NCI-H524 treated with DMSO at 0.1 percent for 48 hours (cell line): ENCODE measurements at places on chromosomes 5 and 9.

- DNase-seq, result no peak
Observed at GRCh38 chr9:28059192-28059591, 485.9 kb upstream of the C9orf72 start.

DNA sequence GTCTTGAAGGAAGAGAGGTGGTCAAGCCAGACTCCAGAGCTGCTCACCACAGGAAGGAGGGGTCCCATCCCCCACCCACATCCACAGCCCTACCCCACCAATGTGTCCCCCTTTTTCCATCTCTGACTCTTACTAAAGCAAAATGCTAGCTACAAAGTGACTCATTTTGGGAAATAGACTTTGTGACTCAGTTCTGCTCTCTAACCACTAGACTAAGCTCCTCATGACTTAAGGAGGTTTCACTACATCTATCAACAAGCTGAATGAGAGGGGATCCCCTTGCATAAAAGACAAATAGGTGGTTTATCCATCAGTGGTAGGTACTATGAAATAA, 35.1 kb upstream of the ADRB2 start:
- DNase-seq, result no peak

- DNase-seq, result no peak
Observed at GRCh38 chr5:100516285-100516684, 18.9 kb upstream of the FAM174A start.

DNA sequence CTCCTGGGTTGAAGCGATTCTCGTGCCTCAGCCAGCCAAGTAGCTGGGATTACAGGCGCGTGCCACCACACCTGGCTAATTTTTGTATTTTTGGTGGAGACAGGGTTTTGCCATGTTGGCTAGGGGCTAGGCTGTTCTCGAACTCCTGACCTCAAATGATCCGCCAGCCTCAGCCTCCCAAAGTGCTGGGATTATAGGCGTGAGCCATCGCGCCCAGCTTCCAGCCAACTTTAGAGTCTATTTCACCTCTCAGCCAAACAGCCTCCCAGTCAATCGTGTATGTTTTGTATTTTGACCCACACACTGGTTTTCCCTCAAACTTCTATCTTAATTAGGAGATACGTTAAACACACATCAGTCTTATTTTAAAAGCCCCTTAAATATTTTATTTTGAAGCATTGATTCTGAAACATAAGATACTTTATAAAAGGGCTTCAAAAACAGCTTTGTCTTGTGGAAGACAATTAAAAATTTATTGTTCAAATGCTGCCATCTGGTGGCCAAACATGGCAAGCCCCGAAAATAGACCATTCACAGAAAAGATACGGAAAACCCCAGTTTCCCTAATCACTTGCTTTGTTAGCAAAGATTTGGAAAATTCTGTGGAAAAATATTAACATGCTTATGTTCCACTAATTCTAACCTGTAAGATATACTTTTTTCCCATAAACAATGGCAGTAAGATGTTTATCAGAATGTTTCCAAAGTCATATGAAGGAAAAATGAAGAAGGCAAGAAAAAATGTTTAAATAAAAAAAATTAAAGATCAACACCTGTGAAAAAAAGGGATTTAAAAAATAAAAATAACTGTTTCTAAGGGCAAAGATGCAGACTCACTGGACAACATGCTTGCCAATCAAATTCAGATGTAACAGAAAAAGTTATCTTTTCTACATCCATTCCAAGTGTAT, 33.1 kb downstream of the APTX start:
- no peak for DNase-seq

DNA sequence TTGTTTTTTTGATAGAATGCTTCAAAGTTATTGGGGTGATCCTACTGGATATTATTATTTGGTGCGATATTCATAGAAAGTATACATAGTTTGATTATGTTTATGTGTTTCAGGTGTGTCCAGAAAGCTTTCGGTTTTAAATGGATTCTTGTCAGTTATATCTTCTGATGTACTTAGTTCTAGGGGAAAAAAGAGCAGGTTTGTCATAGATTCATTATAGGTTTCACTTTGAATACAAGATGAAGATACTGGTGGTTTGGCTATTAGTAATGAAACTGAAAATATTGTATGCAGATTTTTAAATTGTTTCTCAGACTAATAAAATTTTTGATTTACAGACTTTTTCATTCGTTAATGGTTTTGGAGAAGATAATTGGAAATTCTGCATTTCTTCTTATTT, 98.9 kb downstream of the MAN2A1 start:
- DNase-seq, result no peak

DNA sequence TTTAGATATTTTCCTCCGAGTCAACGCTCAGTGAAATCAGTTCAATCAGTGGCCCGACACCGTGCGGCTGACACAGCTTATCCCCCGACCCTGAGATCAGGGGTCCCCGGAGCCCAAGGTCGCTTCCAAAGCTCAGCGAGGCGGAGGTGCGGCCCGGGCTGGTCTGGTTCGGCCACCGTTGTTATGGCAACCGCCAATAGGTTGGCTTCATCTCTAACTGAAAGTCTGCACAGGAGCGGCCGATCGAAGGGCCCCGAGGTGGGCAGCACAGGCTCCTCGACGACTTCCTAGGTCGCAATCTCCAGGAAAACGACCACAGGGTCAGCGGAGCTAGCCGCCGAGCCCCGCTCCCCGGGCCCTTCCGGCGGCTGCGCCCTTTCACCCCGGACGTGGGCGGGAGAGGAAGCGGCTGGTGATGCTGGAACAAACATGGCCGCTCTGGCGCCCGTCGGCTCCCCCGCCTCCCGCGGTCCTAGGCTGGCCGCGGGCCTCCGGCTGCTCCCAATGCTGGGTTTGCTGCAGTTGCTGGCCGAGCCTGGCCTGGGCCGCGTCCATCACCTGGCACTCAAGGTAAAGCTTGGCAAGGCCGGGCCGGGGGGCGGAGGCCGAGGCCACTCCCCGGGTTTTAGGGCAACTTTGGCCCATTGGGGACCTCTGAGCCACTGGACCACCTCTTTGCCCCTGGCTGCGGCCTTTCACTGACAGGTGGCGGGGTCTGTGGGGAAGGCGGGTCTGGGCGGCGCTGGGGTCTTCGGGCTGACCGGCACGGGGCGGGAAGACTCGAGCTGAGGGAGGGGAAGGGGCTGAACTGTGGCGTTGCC, at the start of gene GPR107:
TSS of gene GPR107 (plus strand) at position 403 of the 821 bp plus-strand sequence. CDS start at position 430, 27 bp downstream.
- DNase-seq, result no peak

GRCh38 chr5:36389245-36389644, 87.5 kb upstream of the RANBP3L start:
- DNase-seq, result no peak

- no peak for DNase-seq
Observed at GRCh38 chr5:149605998-149606724, 24.9 kb downstream of the ARHGEF37 start.

GRCh38 chr5:169860585-169860984, 119.7 kb downstream of the INSYN2B start:
- no peak for DNase-seq

DNA sequence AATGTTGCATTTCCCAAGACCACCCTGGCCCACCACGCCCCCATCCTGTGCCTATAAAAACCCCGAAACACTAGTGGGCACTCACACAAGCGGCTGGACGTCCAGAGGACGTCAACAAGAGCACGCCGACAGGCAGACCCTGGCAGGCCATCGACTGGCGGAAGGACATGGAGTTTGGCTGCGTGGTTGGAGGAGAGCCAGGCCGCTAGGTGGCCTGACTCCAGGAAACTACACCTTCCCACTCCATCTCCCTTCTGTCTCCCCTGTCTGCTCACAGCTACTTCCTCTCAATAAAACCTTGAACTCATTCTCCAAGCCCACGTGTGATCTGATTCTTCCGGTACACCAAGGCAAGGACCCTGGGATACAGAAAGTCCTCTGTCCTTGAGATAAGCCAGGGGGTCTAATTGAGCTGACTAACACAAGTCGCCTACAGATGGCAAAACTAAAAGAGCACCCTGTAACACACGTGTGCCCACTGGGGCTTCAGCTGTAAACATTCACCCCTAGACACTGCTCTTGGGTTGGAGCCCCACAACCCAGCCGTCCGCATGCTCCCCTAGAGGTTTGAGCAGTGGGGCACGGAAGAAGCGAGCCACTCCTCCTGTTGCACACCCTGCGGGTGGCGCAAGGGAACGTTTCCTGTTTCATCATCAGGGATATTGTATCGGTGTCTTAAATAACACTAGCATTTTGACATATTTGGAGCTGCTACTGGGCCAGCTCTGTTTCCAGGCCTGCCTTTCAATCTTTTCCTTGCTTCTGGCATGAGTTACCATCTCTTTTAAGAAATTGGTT, 54.5 kb upstream of the TAF11L2 start:
- DNase-seq, result no peak

DNA sequence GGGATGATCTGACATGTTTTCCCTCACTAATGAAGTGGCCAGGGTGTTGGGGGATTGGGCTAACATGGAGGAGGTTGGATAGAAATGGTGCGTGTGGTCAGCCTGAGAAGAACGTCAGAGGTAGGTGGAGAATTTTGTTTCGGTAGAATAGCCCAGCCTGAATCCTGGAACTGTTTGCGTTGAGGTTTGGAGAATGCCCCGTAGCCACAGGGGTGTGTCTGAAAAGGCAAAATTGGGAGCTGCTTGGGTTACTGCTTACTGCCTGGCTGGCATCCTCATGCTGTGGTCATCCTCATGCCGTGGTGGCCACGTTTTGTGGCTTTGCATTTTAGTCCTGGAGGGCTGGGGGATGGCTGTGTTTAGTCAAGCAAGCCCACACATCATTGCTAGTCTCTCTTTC, 236.9 kb downstream of the GOLPH3 start:
- no peak for DNase-seq

DNA sequence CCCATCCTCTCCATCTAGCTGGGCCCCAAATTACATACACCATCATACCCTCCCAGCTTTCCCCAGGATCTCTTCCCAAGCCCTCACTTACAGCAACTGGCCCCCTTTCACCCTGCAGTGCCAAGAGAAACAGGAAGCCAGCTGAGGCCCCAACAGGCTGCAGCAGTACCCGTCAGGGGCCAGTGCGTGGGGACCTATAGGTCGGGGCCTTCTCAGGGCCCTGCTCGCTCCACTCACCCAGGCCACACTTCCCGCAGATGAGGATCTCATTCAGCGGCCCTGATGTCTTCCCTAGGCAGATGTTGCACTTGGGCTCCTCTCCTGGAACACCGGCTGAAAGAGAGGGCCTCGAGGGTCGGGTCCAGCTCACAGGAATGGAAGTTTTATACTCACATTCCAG, 6.8 kb downstream of the PHF19 start:
- no peak for DNase-seq
